ENCODE measurements at places on chromosomes 2 and 18.

GRCh38 chr2:223973606-223974005, 16.3 kb downstream of the MRPL44 start:
- DNase-seq, result no peak

- DNase-seq, result no peak
Measured at GRCh38 chr2:12844511-12844910, 127.8 kb downstream of the TRIB2 start.

DNA sequence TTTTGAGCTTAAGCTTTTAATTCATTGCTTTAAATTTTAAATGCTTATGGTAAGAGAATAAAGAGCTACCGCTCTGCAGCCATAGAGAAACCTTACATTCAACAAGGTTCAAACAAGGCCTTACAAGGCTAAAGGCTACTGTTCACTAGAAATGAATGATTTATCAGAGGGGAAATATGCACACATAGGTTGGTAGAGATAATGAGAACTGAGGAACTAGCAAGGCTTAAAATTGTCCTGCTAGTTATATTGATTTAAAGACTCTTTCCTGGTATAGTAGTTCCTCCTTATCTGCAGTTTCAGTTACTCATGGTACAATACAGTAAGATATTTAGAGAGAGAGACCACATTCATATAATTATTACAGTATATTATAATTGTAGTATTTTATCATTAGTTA, 193.4 kb downstream of the WDR7 start:
- DNase-seq, result no peak

- no peak for DNase-seq
Measured at GRCh38 chr2:98868548-98869271, 67.3 kb downstream of the CRACDL start.

- no peak for DNase-seq
Measured at GRCh38 chr2:222756362-222756831, 84.9 kb downstream of the MOGAT1 start.

- no peak for DNase-seq
Measured at GRCh38 chr18:78607221-78607620, 372.4 kb upstream of the SALL3 start.

GRCh38 chr2:20225294-20226151, 593 bp upstream of the SDC1 start:
- DNase-seq, result peak; percentile 61

DNA sequence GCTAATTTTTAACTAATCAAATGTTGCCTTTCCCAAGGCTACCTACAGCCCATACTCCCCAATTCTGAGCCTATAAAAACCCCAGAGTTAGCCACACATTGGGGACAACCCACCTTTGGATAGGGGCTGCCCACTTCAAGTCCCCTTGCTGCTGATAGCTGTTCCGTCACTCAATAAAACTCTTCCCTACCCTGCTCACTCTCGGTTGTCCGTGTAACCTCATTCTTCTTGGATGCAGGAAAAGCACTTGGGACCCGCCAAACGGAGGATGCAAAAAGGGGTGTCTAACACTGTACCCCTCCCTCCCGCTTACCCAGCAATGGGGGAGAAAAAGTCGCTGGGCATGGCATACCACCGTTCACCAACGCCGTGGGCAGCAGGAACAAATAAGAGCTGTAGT, 12.2 kb downstream of the IWS1 start:
- DNase-seq, result no peak

GRCh38 chr18:64311859-64312258, 163.0 kb upstream of the LINC00305 start:
- DNase-seq, result no peak

GRCh38 chr2:168404764-168405163, 51.3 kb upstream of the CERS6 start:
- no peak for DNase-seq

DNA sequence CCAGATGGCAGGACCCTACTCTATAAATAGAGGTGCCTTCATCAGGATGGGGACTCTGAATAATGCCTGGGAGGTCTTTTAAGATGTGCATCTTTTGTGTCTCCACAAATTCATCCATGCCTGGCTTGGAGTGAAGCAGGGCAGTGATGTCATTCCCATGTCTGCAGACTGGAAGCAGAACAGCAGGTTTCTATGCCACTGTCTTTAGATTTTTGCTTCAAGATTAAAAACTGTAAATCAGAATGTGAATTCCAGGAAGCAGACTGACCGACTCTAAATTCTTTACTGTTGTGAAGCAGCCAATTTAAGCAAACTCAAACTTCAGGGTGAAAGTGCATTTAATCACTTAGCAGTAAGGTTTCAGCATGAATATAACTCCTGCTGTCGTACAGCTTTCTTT, 159.3 kb downstream of the SCG2 start:
- no peak for DNase-seq

- no peak for DNase-seq
Measured at GRCh38 chr18:44742718-44743311, 62.1 kb downstream of the SETBP1 start.

DNA sequence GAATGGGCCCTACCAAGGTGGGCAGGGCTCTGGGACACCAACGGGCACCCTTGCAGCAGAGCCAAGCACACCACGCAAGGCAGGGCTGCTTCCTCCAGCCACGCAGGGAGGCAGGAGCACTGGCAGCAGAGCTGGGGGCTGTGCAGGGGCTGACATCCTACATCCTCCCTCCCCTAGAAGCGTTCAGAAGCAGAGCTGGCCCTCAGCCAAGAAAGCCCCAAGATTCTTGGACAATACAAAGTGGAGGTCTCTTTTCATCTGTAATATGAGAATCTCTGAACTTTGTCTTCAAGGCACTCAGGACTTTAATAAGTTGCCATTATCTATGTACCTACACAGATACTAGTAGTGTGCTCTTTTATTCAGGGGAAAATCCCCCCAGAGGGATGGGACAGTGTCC, 128.1 kb upstream of the AGAP1 start:
- DNase-seq, result no peak

GRCh38 chr2:48248251-48248933, 281.6 kb upstream of the STON1 start:
- peak; percentile 12 for DNase-seq

DNA sequence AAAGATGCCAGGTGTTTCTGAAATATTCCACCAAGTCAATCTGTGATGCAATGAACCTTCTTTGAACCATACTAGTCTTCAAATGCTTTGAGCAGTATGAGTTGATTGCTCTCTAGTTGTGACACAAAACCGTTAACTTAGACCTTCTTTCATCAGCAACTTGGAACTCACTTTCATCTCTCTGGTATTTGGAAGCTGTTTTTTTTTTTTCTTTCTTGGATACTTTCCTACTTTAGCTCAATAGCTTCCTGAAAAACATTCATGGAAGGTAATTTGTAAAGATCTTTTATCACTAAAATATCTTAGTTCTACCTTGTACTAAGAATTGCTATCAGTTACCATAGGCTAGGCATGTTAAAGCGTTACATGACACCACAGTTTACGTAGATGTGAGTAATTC, 1071.9 kb upstream of the CHAC2 start:
- DNase-seq, result no peak

DNA sequence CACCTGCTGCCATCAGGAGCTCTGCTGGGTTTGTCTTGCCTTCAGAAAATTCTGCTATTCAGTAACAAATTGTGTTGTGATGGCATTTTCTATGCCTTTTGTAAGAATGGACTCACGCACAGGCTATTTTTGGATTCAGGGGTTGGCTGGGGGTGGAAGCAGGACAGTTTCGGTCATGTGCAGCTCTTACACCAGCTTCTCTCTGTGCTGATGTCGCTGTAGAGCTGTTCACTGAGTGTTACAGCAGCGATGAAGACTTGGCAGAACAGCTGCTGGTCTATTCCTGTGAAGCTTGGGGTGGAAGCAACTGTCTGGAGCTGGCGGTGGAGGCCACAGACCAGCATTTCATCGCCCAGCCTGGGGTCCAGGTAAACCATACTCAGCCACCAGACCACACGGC, 49.2 kb downstream of the TRPM8 start:
- DNase-seq, result no peak

- no peak for DNase-seq
Measured at GRCh38 chr2:126616606-126617069, 39.3 kb upstream of the GYPC start.

- no peak for DNase-seq
Measured at GRCh38 chr2:8623576-8623957, 58.3 kb upstream of the ID2 start.

DNA sequence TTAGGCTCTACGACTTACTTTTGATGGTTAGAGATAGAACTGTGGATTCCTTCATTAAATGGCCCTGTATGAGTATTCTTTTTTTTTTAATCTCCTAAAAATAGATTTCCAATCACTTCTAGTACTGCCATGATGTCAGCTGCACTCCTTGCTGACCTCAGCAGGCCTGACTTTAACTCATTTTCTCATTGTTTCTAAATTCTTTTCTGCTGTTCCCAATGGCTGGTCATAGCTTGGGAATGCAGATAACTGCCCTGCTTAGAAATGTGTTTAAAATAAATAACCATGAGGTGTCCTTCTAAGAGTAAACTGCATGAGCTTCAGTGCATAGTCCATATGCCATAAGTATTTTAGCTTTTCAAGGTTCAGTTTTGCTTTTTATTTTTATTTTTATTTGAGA, 15.7 kb downstream of the CCDC85A start:
- DNase-seq, result no peak

DNA sequence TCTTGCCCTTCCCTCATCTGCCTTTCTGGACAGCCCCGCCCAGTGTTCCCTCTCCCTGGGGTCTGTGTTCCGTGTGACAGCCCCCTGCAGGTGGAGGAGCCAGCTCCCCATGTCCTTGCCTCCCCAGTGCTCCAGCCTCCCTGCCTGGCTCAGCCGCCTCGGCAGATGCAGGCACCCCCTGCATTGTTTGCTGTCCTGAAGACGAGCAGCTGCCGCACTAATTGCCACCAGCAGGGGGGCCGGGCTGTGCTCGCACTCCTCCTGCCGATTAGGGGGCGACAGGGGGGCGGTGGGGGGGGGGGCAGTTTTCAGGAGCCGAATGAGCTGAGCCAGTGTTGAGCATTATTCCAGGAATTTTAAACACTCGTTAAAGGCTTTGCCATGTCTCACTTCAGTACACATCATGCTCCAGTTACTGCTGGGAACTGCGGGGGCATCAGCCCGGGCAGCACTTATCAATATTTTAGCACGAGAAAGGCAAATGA, 23.3 kb downstream of the SIX3 start:
- no peak for DNase-seq

DNA sequence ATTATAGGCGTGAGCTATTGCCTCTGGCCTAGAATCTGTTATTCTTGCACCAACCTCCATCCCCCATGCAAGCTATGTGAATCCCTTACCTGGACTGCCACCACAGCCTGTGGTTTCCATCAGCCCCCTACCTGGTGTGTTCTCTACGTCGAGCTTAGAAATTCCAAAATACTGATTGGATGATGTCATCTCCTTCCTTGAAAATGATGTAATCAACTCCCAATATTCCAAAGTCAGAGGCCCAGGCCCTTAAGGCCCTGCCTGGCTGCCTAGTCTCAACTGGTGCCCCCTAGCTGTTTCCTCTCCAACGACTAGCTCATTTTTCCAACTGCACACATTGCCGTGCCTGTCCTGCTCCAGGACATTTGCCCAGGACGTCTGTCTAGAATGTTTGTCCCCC, 41.3 kb upstream of the GBX2 start:
- no peak for DNase-seq

DNA sequence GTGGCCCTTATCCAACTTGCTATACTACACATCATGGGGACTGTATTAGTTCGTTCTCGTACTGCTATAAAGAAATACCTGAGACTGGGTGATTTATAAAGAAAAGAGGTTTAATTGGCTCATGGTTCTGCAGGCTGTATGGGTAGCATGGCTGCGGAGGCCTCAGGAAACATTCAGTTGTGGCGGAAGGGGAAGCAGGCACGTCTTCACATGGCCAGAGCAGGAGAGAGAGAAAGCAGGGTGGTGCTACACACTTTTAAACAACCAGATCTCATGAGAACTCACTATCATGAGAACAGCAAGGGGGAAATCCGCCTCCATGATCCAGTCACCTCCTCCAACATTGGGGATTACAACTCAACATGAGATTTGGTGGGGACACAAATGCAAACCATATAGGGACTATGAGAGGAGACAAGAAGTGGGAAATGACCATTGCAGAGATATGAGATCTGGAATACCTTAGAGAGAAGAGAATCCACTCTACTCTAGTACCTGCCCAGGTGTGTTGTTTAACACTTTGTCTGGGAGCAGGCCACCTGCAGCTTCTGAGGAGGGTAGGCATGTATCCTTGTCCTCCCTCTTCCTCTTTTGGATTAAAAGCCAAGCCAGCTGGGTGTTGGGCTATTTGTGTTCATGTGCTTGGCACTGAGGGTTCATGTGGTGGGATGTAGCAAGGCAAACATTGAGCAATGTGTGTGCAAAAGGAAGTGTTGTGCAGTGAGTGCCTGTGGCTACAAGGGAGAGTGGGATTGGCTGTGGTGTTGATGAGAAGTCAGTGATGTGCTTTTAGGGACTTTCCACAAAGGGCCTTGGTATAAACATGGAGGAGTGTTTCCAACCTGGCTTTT, 22.8 kb downstream of the TTLL4 start:
- no peak for DNase-seq

DNA sequence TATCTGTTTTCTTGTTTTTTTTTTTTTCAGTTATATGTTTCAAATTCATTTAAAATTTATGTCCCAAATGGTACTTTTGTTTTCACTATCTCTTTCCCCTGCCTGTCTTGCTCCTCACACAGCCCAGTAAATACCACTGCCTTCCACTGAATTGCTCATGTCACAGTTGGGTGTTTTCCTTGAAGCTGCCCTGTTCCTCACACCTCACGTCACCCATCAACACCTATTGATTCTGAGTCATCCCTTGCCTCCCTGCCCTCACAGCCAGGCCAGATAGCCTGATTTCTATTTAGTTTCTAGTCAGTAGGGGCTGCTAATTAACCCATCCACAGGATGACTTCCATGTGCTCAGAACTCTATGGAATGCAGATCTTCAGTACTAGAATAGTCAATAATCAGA, 25.3 kb downstream of the FSHR start:
- DNase-seq, result no peak

DNA sequence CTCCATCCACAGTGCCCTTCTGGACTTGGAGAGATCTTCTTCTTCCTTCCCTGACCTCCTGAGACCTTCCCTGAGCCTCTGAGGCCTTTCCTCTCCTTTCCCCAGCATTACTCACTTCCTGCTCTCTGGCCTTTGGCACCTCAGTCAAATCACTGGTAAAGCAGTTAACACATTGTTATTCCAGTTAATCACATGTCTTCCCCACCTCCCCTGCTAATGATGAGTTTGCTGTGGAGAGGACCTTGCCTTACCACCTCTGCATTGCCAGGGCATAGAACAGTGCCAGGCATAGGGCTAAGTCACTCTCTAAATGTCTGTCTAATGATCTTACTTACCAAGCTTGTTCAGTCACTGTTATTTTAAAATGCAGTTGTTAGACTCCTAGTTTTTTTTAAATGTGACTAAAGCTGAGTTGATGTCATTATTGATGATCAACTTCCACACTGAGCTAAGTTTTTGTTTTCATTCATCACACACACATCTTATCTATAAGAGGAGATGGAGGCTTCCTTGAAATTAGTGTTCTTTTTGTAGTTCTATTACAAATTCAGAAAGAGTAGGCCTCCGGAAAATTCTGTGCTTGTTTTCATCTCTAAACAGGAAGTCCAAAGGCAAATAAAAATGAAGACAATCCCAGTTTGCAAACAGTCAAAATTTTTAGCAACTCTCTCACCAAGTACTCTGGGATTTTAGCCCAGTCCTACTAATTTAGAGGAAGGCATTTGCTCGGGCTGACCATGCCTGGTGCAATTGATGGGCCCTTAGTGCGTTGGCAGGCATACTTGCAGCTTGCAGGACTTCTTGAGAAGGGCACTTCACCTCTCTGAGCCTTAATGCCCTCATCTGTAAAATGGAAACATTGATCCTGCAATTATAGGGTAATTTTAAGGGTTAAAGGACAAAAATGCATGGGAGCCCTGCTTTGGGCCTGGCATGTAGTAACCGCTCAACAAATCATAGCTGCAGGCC, 113.7 kb upstream of the SPRED2 start:
- DNase-seq, result no peak
